ENCODE measurements at places on chromosomes 4 and X.
A peak's percentile ranks its signal among the peaks of the same experiment; 100 is the strongest.

DNA sequence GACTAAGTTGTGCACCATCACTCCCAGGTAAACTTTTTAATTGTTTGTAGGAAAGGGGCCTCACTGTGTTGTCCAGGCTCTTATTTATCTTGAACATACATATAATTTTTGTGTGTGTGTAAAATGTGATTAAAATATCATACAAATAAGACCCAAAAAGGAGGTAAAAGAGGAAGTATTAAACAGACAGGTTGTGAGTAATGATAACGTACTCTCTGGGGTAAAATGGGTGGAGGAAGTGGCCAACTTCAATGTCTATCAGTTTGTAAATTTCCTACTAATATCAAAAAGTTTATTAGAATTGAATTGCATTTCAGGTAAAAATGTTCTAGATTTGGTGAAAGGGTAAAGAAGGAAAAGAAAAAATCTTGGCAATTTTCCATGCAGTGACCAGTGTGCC is 48.8 kb downstream of the SULT1E1 start:
- no peak for DNase-seq

DNA sequence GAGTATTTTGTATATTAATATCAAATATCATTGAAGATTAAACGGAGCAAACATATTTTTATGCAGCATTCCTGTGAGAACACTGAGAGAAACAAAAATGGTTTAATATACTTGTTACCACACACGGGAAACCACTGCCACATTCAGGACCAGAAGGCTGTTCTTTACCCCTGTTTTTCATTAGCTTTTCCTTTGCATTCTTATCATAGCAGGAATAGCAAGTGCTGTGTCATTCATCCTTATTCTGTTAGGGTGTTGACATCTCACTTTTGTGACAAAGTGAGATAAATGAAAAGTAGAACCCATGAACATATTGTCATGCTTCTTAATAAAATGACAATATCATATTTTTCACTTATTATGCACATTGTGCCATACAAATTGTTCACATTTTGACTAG is 212.4 kb upstream of the NDST4 start:
- DNase-seq, result no peak

DNA sequence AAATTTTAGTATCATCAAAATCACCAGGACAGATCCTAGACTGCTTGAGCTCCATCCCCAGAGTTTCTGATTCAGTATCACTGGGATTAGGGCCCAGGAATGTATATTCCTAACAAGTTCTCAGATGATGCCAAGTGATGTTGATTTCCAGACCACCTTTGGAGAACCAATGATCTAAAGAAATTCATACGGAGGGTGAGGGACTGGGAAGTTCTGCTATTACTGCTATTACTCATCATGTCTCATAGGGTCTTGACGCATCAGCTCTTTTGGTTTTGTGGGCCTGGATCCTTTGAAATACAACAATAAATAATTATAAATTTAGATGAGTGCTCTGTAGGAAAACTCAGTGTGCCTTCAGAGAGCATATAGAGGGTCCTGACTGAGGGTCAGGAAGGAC is 59.8 kb upstream of the LGI2 start:
- DNase-seq, result no peak

DNA sequence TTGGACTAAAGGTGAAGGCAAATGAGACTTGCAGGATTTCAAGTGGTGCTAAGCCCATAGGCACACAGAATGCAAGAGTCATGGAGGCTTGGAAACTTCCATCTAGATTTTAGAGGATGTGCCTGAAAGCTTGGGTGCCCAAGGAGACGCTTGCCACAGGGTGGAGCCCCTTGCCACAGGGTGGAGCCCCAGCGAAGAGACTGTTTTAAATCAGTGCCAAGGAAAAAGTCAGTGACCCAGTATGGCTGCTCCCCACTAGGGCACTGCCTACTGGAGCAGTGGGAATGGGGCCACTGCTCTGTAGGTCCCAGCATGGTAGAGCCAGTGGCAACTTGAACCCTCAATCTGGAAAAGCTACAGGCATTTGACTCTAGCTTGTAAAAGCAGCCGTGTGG is 794.2 kb upstream of the LCORL start:
- no peak for DNase-seq

DNA sequence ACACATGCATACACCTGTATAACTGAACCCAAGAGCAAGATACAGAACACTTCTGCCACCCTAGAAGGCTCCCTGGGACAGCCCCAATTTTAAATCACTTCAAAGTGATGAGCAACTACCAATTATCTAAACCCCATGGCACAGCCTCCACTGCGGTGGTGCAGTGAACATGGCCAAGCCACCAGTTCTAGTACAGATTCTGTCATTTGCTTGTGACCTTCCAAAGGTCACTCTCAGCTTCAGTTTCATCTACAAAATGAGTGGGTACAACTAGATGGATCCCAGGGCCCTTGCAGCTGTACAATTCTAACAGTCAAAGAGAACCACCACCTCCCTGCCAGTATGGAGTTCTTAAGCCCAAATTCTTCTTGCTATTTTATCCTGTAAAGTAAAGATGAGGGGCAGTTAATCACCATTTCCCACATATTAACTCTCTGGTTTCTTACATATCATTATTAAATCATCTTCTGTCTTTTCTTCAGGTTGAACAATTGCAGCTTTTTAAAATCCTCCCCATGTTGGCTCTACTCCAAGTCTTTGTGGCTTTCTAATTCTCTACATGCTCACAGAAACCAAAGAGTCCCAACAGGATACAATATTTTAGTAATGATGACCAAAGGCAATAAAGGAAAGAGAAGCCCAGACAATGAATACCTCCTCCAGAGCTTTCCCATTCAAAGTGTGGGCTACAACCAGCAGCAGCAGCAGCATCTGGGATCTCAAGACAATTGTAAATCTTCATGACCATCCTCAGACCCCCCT is 39.0 kb upstream of the GPM6B start:
- DNase-seq, result no peak

DNA sequence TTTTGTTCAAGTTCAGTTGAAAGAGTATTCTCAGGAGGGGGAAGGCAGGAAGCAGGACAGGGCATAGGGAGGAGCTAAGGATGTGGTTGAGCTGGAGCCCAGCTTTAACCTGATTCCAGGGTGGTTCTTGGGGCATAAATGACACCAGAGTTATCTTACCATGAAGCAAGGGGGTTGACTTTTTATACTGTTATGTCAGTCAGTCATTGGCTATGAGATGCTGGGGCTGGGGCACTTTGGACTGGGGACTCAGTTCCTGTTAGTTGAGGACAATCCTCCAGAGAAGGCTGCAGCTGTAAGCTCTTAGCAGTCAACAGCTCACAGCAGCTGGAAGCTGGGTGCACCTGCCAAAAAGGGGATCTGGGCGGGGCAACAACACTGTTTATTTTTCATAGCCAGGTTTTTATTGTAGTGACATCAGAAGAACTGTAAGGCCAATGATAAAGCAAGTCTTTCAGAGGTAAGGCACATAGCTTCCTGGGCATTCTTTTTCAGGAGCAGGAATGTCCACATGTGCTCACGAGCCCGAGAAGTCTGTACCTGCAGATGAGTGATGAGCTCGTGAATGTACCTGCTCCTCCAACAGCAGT is 78.5 kb downstream of the MID1IP1 start:
- DNase-seq, result peak; percentile 53

- DNase-seq, result no peak
Observed at GRCh38 chrX:45479196-45479834, 278.6 kb upstream of the DIPK2B start.

DNA sequence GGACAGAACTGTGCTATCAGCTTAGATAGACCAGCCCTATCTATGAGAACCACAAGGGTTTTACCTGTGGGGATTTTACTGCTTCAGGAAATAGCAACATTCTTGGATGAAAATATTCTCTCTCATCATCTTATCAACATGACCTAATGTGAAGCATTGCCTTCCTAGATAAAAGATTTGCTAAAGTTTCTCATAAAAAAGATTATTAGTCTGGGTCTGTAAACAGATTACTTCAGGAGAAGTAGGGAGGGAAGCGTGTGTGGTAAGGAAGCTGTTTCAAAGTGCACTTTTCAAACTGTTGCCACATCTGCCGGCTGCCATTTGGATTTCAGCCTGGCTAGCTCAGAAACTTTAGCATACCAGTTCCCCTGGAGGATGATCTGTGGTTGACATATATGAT is at the start of gene NOX1:
Gene NOX1, minus strand, starts transcription at position 35 of the 400 bp plus-strand sequence. CDS start 220 bp downstream, outside the sequence.
- no peak for DNase-seq

GRCh38 chr4:119087656-119088055 is 48.0 kb upstream of the MYOZ2 start:
- no peak for DNase-seq

- DNase-seq, result no peak
Observed at GRCh38 chr4:61079976-61080375, 120.2 kb upstream of the ADGRL3 start.

- DNase-seq, result no peak
Observed at GRCh38 chr4:2795300-2795892, 2.5 kb downstream of the SH3BP2 start.

- no peak for DNase-seq
Observed at GRCh38 chrX:10033375-10034007, 66.3 kb downstream of the CLDN34 start.

- no peak for DNase-seq
Observed at GRCh38 chr4:87430038-87430437, 7.7 kb downstream of the NUDT9 start.

DNA sequence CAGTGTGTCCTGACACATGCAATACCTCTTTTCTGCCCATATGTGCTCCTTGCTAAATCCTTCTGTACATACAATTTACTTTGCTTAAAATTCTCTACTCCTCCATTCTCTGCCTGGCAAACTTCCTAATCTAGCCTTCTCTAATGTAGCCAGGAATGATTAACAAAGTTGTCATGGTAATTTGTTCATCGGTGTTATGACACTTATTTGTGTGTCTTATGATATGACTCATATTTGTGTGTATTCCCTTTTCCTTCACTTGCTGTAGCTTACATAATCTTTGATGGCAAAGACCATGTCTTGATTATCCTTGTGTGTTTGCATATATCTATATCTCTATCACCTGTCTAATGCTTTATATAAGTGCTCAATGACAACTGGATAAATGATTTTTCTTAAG is 133.3 kb downstream of the COL25A1 start:
- no peak for DNase-seq

- DNase-seq, result no peak
Observed at GRCh38 chrX:49710744-49711319, 15.0 kb upstream of the PAGE1 start.

DNA sequence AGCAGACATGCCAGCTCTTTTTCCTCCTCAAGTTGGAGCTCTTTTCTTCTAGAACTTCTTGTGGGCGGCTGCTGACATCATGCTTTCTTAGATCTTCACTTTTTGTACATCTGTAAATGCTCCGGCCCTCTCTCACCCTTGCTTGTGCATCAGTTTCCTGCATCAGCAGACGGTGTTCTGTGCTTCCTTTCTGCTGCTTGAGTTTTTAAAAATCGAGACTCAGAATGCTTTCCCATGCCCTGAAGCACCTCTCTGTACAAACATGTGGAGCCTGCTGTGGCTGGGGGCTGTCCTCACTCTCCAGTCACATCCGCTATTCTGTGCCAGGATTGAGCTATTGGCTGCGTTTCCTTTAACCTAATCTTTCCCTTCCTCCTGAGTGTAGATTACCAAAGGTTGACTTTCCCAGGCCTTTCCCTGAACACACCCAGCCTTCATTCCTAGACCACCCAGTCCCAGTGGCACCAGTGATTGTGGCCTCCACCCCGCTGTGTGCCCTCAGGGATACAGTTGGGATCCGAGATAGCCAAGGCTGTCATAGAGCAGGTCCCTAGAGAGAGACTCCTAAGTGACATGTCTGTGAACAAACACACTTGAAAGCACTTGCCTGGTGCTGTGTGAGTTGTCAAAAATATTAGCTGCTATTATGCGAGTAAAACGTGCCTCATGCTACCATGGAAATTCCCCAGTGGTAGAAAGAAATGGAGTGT is 41.9 kb downstream of the TNIP2 start:
- no peak for DNase-seq

- no peak for DNase-seq
Observed at GRCh38 chrX:115284877-115285276, 4.6 kb upstream of the LUZP4 start.

- DNase-seq, result peak; percentile 4
Observed at GRCh38 chrX:131288738-131289511, at the start of gene IGSF1. IGSF1 (minus strand) TSS chrX:131289306; CDS start chrX:131286674, 2,632 bp downstream.

- peak; percentile 67 for DNase-seq
Observed at GRCh38 chrX:57821703-57822387, 88.4 kb downstream of the ZXDA start.

DNA sequence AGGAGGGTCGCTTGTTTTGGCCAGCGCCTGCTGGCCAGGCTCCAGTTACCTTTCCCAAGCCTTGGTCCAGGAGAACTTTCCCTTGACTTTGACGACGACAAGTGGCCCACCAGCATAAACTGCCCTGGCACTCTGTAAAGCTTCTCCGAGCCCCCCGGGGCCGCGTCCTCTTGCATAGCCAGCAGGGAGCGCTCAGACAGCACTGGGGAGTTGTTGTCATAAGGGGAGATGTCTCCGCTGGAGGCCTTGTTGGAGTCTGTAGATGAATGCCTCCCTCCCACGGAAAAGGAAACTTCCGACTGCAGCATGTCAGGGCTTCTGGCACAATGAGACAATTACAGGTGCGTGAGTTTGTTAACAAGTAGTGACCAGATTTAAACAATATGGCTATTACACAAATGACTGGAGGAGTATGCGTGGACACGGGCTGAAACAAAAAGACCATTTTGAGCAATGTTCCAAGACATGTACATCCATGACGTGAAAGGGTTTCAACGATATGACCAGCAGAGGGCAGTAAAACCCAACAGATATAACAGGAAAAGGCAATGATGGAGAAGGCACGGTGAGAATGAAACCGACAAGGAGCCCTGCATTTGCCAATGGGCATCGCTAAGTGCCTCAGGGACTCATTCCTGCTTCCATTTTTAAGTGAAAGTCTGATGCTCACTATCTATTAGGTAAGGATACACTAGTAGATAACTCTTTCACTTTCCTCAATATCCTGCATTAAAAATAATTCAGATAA is 33.0 kb downstream of the HCCS start:
- peak; percentile 62 for DNase-seq

DNA sequence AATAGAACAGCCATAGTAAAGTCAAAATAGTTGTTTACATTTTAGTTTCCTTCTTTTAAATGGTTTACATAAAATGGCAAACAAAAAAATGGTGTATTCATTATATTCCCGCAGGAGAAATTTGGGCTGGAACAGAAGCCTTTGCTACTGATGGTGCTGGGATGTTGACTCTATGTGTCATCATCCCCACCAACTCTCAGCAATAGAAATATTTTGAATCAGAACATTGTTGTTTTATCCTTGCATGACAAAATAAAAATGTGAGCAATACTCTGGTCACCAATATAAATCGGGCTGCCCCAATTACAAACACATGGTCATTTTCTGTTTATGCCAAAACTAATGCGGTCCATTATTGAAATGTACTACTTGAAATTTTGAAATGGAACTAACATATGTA is 1131.6 kb upstream of the PCDH7 start:
- DNase-seq, result no peak
